Bronchial epithelial cell (primary cell): ENCODE measurements at places on chromosomes 13 and 19.

- no peak for DNase-seq
These were observed 109.7 kb downstream of the PAN3 start for GRCh38 chr13:28248080-28248479.

- DNase-seq = no peak
These were observed 12.9 kb downstream of the TINCR start for GRCh38 chr19:5554828-5555227.

DNA sequence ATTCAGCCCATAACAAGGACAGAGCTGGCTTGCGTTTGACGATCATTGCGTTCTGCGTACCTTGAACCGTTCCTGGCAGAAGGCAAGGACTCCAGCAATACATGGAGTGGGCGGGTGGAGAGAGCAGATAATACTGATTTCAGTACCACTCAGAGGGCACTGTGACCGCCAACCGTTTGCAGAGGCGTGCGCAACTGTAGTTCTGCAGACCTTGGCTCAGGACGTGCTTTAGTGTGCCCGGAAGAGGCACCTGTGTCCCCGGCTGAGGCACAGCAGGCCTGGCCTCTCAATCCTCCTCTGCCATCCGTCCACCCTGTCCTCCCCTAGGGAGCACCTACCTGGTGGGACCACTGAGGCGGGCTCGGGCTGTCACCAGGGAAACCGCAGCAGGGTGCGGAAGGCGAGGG lies 117.6 kb upstream of the USP29 start:
- no peak for DNase-seq

GRCh38 chr19:35722461-35722860 lies 4.7 kb downstream of the KMT2B start:
- DNase-seq = no peak

DNA sequence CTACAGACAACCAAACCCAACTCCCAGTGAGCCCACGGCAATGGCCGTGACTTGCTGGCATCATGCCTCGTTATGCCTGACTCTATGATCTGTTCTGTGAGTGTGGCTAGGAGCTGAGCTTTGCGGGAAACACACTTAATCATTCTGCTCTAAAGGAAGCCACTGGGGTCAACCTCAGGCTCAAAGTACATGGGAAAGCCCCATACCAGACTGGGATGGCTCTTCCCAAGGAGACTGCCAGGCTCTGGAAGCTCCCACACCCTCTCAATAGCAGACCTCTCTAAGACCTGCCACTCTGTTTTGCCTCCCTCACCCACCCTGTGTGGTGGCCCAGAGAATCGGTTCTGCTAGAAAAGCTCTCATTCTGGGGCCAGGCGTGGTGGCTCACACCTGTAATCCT lies 2.2 kb downstream of the PEPD start:
- no peak for DNase-seq

GRCh38 chr19:8705742-8706141 lies 7.1 kb upstream of the ACTL9 start:
- DNase-seq = no peak

GRCh38 chr13:98133946-98134345 lies 8.9 kb upstream of the FARP1 start:
- no peak for DNase-seq

DNA sequence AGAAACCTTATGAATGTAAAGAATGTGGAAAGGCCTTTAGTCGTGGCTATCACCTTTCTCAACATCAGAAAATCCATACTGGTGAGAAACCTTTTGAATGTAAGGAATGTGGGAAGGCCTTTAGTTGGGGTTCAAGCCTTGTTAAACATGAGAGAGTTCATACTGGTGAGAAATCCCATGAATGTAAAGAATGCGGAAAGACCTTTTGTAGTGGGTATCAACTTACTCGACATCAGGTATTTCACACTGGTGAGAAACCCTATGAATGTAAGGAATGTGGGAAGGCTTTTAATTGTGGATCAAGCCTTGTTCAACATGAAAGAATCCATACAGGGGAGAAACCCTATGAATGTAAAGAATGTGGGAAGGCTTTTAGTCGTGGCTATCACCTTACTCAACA lies 20.8 kb downstream of the ZNF283 start:
- no peak for DNase-seq

DNA sequence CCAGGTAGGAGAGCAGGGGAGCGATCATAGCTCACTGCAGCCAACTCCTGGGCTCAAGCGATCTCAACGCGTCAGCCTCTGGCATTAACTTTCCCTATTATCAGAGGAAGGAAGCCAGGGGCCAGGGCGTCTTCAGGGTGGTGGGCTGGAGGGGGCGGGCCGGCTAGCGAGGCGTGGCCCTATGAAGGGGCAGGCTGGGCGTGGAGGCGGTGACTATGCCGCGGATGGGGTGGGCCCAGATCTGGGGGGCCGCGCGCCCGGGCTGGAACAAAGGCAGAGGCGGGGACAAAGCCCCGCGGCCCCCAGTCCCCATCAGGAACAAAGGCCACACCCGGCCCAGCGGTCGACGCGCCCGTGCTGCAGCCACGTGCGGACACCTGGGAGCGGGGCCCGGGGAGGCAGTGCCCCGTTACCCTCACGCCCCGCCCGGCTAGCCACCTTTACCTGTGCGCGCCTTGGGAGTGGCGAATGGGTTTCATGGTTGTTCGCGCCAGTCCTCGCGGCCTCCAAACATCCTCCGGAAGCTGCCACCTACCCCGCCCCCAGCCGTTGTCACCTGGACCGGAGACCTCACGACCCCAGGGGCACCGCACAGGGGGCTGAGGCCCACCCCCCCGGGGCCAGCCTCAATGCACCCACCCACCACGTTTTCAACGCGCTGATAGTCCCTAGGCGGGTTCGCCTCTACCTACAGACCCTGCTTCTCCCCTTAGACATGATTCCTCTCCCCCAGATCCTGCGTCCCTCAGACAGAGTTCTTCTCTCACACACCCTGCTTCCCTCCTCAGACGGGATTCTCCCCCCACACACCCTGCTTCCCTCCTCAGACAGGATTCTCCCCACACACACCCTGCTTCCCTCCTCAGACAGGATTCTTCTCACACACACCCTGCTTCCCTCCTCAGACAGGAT lies 5.4 kb upstream of the TRIM28 start:
- DNase-seq = no peak

- DNase-seq = no peak
These were observed 19.6 kb upstream of the SLC15A1 start for GRCh38 chr13:98771838-98772611.

DNA sequence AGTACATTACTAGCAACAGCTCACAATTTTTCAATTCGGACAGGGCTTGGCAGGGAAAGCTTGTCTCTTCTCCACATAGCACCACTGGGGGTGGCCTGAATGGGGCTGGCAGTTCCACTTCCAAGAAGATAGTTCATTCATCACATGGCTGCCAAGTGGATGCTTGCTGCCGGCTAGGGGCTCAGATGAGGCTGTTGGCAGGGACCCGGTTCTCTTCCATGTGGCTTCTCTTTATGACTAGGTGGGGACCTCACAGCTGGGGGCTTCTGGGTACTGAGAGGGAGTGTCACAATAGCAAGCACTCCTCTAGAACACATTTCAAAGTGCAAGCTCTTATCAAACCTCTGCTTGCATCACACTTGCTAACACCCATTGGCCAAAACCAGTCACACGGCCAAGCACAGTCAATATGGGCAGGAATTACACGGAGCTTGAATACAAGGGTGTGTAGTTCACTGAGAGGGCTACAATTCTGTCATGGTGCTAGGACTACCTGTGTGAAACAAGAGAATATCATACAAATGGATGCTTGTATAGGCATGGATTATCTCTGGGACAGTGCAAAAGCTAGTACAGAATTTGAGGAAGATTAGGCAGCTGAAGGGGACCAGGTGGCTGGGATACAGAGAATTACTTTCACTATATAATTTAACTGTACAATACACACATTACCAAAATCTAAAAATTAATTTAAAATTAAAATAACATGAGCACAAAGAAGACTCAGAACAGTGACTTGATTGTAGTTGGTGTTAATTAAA lies 32.3 kb downstream of the ATP7B start:
- DNase-seq = no peak

DNA sequence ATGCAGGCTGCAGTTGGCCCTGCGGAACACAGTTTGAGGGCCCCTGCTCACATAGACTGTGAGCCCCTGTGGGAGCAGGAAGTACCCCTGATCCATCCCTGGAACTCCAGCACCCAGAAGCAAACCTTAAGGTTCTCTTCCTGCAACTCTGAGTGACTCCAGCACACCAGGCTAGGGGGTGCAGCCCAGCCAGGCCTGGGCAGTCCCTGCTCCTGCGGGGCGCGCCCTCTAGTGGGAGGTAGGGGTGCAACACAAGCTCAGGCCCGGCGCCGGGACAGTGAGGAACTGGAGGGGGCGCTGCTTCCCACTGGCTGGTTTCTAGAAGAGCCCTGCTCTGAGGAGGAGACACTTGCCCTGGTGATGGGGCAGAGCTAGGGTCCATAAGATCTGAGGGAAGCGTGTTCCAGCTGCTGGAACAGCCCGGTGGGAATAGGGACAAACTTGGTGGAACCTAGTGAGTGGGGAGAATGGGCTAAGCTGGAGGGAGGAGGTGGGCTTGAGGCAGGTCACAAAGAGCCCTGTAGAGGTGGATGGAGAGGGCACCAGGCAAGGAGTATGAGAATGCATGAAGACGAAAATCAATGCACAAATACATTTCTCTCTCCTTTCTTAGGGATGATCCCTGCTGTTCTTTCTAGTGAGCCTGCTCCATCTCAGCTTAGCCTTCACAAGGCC lies 5.0 kb downstream of the ZSCAN5A start:
- no peak for DNase-seq

DNA sequence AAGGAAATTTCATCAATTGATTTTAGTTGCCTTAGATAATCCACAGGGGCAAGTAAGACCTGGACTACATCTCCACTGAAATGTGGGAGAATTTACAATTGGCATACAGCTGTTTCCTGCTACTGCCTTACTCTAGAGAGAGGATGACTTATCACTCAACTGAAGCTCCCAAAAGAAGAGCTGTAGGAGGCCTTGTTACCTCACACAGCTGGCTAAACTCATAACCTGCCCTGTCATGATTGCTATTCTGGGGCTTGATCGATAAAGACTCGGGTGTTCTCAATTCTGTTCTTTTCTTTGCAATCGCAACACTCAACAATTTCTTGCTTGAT lies 1396.4 kb downstream of the EFNB2 start:
- DNase-seq = no peak

GRCh38 chr19:45975306-45976070 lies 1.8 kb upstream of the NOVA2 start:
- DNase-seq = no peak

GRCh38 chr19:5417495-5418436 lies 37.5 kb upstream of the ZNRF4 start:
- DNase-seq = no peak

DNA sequence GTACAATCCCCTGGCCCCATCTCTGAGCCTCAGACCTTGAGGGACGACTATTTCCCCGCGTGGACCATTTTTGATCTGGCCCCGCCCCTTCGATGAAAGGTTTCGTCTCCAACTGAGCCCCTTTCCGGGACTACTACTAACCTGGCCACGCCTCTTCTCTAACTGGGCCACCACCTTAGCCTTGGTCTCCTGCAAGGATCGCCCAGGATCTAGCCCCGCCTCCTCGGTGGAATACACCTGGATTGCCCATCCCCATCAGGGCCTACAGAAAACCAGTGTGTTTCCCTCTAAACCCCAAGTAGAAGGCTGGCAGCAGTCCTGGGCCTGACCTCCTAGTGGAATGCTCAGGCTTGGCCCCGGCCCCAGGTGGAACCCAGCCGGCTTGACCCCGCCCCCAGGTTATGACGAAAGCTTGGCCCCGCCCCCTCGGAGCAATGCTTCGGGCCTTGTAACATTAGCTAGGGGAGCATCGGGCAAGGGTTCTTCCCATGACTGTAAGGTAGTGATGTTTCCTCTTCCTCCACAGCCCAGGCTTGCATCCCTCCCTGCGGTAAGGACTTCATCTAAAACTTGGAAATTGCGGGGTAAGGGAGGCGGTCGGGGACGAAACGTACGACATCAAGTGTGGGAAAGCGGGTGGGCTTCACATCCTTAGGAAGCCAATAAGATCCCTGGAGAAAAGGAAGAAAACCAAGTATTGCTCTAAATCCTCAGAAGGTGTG lies 9.1 kb downstream of the SPACA6 start:
- DNase-seq = peak; percentile 89

GRCh38 chr13:110758195-110758805 lies 44.8 kb downstream of the ING1 start:
- DNase-seq = peak; percentile 29

DNA sequence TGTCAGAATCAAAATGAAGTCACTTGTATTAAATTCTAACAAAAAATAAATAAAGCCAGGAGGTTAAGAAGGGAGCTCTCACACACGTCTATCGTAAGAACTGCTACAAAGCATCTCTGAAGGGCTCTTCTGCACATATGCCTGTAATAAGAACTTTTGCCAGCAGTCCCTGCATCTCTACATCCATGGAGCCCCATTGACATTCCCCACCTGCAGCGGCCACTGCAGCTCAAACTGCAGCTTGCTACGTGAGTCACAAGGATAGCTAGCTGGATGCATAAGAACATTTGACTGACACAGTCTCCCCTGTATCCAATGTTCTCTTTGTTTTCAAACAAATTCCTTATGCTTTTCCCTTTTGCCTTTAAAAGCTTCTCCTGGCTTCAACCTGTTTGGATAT lies 68.3 kb downstream of the DNAJC3 start:
- DNase-seq = no peak

- no peak for DNase-seq
These were observed 11.8 kb downstream of the SLC25A30 start for GRCh38 chr13:45406421-45406820.

- DNase-seq = no peak
These were observed 6.2 kb upstream of the USP12 start for GRCh38 chr13:27177852-27178251.

DNA sequence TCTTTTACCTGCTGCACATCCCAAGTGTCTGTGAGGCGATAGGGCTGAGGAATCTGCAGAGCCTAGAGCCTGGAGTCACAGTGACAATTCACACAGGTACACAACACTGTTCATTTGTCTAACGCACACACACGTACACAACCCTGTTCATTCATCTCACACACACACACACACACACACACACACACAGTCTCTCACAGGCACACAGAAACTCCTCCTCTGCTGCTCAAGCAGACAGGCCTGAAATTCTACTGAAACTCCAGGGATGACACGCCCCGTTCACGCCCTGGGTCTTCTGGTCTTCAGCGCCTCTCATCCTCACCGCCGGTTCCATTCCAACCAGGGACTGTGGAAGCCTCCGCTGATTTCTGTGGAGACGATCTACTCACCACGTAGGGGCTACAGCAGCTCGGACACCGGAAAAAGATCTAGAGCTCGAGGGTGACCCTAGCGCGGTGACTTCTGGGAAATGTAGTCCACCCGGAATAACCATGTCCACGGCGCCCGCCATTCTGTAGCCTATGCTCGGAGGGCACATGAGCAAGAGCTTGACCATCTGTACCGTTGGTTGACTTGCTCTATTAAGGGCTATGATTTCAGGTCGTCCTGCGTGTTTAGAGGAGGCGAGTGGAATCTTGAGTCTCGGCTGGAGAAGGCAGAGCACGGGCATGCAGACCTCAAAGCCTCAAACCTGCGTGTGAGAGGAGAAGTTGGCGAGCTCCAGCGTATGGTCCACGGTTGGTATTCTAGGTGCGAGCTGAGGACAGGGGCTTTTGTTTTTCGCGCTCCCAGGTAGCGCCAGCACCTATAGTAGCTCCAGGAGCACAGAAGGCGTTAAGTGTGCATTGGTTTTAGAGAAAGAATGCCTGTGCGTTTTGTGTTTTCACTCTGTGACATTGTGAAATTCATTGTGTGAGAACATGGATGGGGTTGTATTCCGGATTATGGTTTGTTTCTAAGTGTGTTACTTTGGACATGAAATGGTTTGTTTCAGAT lies 33.4 kb downstream of the ZNF45 start:
- DNase-seq = peak; percentile 71
